LHCN-M2 (cell line): ENCODE measurements at places on chromosomes 6 and 20.
A peak's percentile ranks its signal among the peaks of the same experiment; 100 is the strongest.

GRCh38 chr20:56730996-56731395 is 101.9 kb downstream of the TFAP2C start:
- no peak for DNase-seq

- no peak for DNase-seq
These were observed 119.5 kb downstream of the PLEKHG1 start for GRCh38 chr6:150719099-150719766.

DNA sequence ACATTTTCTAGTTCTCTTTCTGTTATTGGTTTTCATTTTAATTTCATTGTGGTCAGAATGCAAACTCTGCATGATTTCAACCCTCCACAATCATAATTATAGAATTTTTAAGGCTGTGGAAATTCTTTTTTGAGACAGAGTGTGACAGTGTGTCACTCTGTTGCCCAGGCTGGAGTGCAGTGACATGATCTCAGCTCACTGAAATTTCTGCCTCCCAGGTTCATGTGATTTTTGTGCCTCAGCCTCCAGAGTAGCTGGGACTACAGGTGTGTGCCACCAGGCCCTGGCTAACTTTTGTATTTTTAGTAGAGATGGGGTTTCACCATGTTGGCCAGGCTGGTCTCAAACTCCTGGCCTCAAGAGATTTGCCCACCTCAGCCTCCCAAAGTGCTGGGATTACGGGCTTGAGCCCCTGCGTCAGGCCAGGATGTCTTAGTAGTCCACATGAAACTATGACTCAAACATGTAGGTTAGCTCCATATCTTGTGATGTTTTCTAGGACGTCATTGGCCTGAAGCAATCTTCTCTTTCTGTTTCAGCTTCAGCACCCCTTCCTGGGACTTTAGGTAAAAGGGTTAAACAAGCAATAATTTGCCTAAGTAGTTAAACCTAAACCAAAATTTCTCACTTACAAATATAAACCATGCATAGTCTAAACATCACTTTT is 47.4 kb upstream of the SAMD3 start:
- DNase-seq = no peak

GRCh38 chr20:53622247-53623133 is 28.9 kb upstream of the ZNF217 start:
- no peak for DNase-seq

DNA sequence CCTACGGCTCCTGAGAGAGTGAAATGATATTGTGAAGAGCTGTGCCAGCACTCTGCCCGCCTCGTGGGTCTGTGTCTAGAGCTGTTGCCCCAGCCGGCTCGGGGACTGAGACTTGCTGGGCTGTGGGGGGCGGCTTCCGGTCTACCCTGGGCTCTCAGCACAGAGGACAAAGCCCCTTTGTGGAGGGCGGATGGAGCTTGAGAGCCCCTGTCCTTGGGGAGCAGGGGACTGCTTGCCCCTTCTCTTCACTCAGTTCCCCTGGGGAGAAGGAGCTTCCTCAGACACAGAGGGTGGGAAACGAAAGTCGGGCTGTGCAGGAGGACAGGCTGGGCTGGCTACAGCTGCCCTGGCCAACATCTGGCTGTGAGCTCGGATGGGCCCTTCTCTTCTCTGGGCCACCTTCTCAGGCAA is 11.0 kb downstream of the SRC start:
- DNase-seq = no peak

DNA sequence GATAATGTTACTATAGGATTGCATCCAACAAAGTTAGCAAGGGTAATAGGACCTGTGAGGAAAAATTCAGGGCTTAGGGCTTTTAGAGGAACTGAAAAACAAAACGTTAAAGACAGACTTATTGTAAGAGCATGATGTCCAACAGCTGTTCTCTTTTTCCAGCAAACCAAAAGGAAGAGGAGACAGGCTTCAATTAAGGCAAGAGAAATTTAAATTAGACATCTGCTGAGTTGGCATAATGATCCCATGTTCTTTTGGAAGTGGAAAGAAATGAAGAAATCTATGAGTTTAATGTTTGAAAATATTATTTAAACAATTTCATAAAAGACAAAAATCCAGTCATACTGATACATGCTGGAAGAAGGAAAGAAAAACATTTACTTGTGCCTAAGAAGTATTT is 95.7 kb upstream of the HMGCLL1 start:
- DNase-seq = no peak

GRCh38 chr6:132715204-132715603 is 1.3 kb upstream of the VNN1 start:
- peak; percentile 85 for DNase-seq

DNA sequence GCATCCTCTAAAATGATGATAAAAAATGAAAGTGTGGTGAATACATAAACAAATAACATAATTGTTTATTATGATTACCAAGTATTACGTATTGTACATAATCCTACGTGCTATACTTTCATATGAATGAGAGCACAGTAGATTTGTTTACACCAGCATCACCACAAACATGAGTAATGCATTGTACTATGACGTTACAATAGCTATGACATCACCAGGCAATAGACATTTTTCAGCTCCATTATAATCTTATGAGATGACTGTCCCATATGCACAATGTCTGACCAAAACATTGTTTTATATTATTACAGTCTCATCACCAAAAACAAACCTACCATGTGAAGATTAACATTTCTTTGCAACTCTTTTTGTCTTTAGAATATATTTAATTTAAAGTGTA is 225.7 kb upstream of the TENT5A start:
- peak; percentile 32 for DNase-seq

GRCh38 chr6:109308018-109308492 is 74.2 kb downstream of the CD164 start:
- peak; percentile 96 for DNase-seq

- DNase-seq = no peak
These were observed 51.5 kb upstream of the ENPP4 start for GRCh38 chr6:46078294-46078693.

GRCh38 chr6:119628691-119629594 is 279.4 kb upstream of the MAN1A1 start:
- DNase-seq = no peak

DNA sequence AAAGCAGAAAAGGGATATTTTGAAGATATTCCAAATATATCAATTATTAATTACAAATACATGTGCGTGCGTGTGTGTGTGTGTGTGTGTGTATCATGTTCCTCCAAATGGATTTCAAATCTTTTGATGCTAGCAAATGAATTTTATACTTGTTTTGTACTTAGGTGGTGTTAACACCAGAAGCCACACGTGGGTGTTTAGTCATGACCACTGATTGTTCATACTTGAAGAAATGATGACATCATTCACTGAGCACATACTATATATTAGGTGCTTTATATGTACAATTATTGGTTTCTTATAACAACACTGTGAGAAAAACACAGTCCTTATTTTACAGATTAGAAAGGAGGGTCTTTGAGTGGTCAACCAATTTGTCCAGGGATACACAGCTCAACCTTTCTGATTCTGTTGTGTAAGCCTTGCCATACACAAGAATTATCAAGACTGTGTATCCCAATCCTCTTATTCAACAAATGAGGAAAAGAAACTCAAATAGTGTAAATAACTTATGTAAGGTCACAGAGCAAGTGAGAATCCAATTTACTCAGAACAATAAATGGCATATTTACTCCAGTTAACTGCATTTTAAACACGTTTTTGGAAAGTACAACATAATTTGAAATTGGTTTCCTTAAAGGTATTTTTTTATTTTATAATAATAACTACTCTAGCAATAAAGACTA is 88.5 kb downstream of the BCAS1 start:
- DNase-seq = peak; percentile 10

DNA sequence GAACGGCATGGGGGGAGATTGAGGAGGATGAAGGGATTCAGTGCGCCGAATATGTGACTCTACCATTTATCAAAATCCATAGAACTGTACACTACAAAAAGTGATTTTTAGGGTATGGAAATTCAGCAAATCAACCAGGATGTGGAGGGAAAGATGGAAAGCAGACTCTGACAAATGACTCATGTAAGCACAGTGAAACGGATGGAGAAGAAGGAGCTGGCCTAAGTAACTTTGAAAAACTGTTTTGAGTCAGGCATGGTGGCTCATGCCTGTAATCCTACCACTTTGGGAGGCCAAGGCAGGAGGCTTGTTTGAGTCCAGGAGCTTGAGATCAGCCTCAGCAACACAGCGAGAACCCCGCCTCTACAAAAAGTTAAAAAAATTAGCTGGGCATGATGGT is 39.2 kb downstream of the MUC22 start:
- DNase-seq = no peak

DNA sequence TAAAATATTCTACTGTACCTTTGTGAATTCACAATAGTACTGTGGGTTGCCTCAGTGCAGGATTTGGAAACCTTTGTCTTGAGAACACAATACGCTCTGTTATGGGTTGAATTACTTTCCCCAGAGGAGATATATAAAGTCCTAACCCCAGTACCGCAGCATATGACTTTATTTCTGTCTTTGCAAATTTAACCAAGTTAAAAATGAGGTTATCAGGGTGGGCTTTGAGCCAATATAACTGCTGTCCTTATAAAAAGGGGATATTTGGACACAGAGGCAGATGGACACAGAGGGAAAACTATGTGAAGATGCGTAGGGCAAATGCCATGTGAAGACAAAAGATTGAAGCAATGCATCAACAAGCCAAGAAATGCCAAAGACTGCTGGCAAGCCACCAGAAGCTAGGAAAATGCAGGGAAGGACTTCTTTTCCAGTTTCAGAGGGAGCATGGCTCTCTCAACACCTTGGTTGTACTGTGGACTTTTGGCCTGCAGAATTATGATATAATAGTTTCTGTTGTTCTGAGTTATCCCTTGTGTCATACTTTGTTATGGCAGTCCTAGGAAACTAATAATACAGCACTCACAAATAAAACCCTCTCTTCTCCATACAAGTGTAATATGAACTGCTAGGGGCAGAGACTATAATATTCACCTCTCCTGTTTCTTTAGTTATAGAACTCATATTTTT is 292.6 kb upstream of the SPTLC3 start:
- DNase-seq = no peak

DNA sequence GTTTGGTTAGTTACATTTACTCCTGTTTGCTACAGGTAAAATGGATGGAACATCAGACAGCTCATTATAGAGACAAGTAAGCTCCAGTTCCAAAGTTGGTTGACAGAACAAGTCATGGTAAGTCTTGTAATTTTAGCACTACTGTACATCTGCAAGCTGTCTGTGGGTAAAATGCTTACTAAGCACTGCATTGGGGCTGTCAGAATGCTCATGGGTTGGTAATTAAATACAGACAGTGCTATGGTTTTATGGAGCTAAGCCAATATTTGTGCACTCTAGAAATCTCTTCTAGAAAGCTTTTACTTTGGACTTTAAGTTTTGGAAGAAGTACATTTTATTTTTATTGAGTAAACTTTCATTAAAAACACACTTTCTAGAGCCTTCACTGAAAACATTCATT is 419.2 kb upstream of the MMS22L start:
- no peak for DNase-seq

DNA sequence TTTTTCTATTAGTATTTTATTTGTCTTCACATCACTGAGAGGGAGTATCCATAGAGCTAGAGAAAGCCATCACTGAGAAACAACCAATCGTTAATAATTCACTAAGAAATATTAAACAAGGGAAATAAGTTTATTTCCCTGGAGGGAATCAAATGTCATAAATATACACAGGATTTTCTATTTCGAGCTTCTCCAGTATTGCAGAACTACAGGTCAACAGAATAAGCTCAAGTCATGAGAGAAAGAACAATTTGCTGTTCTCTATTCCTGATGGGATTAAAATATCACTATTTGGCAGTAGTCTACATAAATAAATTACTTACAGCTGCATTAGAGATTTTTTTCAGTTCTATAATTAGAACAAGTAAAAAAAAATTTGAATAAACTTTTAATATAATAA is 2.2 kb upstream of the FAM162B start:
- no peak for DNase-seq

DNA sequence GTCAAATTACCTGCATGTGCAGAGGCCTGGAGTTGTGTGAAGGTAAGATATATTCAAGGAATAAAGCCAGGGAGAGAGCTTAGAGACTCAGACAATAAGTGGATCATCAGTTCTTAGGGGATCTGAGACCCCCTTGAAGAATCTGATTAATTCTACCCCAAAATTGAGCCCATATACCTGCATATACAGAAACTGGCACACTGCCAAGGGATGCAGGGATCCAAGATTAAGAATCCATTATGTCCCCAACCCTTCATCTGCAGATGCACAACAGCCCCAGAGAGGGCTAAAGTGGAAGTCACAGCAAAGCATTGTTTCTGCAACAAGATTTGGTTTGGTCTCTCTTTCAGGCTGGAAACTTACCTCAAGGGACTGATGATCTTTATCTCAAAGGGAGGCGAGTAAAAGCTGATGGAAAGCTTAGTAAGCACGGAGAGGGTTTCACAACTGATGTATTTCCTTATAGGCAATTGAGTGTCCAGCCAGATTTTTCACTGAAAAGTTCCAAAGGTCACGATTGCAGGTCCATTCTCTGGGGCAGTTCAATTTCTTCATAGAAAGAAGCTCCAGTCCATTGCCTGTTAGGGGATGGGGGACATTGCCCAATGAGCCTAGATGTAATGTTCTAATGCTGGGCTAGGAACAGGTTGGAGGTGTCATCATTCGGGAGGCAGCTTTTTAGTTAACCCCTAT is 20.9 kb upstream of the STK35 start:
- no peak for DNase-seq

DNA sequence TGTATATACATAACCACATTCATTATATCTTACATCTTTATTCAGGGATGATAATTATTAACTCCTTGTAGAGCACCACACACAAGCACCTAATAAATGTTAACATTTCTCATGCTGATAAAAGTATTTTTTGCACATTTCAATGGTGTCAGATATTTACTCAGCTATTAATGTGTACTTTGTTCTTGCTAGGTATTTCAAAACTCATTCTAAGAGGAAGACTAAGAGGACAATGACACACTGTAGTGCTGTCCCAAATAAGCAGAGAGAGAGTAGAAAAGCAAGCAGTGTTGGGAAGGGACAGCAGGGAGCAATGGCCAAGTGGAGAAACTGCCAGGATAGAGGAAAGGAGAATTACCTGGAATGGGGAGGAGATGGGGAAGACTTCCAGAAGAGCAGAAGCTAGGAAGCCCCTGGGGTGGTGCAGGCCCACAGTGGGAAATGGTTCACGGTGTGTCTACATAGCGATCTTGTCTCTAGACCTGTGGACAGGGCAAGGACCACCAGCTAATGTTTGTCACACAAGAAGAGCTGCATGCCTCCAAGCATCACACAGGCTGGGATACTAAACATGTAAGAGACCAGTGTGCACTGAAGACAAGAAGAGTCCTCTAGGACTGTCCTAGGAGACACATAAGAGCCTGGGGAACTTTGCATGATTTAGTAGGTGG is 55.3 kb downstream of the RARS2 start:
- DNase-seq = no peak

GRCh38 chr6:90493332-90493731 is 93.5 kb downstream of the MAP3K7 start:
- DNase-seq = peak; percentile 25

DNA sequence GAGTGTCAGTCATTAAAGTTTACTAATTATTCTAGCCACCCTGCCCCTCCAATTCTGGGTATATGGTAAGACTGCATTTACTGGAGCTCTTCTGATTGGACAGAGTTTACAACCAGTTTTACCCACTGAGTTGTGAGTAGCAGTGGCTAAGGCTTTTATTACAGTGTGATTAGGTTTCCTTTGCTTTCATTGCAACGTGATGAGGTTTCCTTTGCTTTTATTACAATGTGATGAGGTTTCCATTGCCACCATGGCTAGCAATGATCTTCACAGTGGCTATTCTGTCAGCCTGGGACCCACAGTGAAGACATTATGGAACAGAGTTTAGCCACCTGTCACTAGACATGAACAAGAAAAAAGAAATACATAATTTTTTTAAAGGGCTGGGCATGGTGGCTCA is 710.2 kb upstream of the FLRT3 start:
- no peak for DNase-seq

GRCh38 chr6:40392589-40392988 is 194.6 kb downstream of the LRFN2 start:
- DNase-seq = no peak
